ENCODE measurements at places on chromosomes 1 and 21. TPM values are rescaled to one million over a fixed set of nuclear protein-coding genes. Genes with fewer than 3 reads are reported as not detected.

DVL1 gene
- total RNA-seq: 66.0 TPM

C8A gene
- total RNA-seq: not detected

SH2D1B gene
- 1.9 TPM for total RNA-seq

ATP6V1G3 gene
- total RNA-seq: not detected

RGS18 gene
- total RNA-seq: 9.1 TPM

SLC1A7 gene
- 0.26 TPM for total RNA-seq

RAVER2 gene
- total RNA-seq: 12.8 TPM

CLCA2 gene
- total RNA-seq: not detected

TFF2 gene
- not detected for total RNA-seq

ADAMTS4 gene
- total RNA-seq: 7.8 TPM

TCHHL1 gene
- total RNA-seq: not detected

PTGER3 gene
- total RNA-seq: 2.7 TPM

ACOT11 gene
- 5.0 TPM for total RNA-seq

TMEM82 gene
- not detected for total RNA-seq

OR6N1 gene
- total RNA-seq: 2.3 TPM

IVL gene
- total RNA-seq: not detected

C1orf226 gene
- 7.1 TPM for total RNA-seq

PADI1 gene
- not detected for total RNA-seq

VASH2 gene
- 1.9 TPM for total RNA-seq

CFHR1 gene
- total RNA-seq: not detected

CHODL gene
- 0.26 TPM for total RNA-seq

PTGS2 gene
- total RNA-seq: 30.4 TPM

CRYAA gene
- not detected for total RNA-seq

AADACL4 gene
- total RNA-seq: not detected

ERICH3 gene
- total RNA-seq: not detected

TXNIP gene
- total RNA-seq: 945 TPM

NEK2 gene
- total RNA-seq: 0.35 TPM

OR2T11 gene
- not detected for total RNA-seq

SLC35F3 gene
- total RNA-seq: 0.29 TPM

HOOK1 gene
- 18.5 TPM for total RNA-seq

SLC25A34 gene
- 3.0 TPM for total RNA-seq

UBL4B gene
- not detected for total RNA-seq

FBLIM1 gene
- total RNA-seq: 39.0 TPM

NCF2 gene
- 144 TPM for total RNA-seq

LIPI gene
- not detected for total RNA-seq

LCA5L gene
- total RNA-seq: 1.8 TPM

GPR3 gene
- 0.90 TPM for total RNA-seq

DYRK1A gene
- 70.9 TPM for total RNA-seq

F5 gene
- 1.6 TPM for total RNA-seq

Data from upper lobe of right lung (tissue), 1 donor.